LHCN-M2 (cell line): ENCODE measurements at places on chromosomes 7 and 10.

DNA sequence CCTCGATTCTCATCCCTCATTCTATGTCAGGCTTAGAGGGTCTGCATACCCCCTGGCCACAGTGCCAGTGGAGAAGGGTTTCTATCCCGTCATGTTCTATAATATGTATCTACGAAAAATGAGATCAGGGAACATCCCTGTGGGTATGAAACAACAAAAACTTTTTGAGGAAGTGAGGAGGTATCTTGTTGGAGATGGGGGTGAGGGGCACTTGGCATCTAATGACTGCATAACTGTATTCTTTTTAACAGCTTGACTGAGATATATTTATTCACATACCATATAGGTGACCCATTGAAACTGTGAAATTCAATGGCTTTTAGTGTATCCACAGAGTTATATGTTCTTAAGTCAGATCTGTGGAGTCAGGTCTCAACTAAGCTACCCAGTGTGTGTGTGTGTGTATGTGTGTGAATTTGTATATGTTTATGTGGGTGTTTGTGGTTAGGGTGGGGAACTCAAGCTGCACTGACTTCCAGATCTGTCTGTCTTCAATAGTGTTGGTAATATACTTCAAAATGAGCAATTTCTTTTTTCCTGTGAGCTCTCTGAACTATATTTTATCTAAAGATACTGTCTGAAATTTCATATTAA, 528.9 kb downstream of the CNTNAP2 start:
- DNase-seq, result no peak

DNA sequence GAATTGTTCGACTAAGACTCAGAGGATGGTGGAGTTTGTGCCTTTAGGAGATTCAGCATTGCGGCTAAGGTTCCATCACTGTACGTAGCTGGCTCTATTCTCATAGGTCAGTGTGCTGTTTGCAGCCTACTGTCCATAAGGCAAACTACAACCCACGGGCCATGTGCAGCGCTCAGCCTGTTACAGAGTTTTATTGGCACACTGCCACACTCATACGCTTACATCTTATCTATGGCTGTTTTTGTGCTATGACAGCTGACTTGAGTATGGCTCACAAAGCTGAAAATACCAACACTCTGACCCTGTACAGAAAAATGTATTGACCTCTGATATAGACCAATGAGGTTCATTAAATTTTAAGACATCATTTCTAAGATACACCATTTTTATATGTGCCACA, 114.5 kb downstream of the ARID5B start:
- no peak for DNase-seq

GRCh38 chr10:68829952-68830351, 2.6 kb downstream of the STOX1 start:
- no peak for DNase-seq

DNA sequence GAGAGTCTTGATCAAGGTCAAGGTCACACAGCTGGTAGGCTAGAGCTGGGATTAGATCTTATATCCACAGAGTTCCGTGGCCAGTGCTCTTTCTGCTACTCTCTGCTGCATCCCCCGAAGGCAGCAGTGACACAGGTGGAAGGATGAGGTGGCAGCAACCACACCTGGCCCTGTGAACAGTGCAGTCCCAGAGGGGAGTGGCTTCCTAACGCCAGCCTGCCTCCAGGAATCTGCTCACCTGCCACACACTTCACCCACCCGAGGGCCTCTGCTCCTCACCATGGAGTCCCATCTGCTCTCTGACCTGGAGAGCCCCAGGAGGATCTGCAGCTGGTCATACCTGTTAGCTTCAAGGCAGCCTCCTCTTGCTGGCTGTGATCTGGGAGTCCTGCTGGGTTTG, 484.2 kb downstream of the PLXNA4 start:
- DNase-seq, result no peak

DNA sequence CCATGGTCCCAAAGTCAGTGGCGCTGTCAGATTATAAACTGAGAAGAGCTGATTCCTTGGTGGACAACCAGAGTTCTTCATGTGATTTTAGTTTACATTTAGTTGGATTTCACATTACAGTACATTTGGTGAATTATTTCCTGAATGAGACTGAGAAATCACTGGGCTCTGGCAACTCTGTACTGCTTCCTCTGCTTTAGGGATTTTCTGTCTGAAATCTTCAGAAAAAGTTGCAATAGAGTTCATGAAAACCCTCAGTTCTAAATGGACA, 242.6 kb downstream of the BICC1 start:
- no peak for DNase-seq

- DNase-seq, result no peak
These were observed 22.4 kb upstream of the PPA1 start for GRCh38 chr10:70255329-70256299.

- DNase-seq, result no peak
These were observed 39.2 kb upstream of the COL1A2 start for GRCh38 chr7:94355454-94355853.

GRCh38 chr7:26326211-26326610, 34.5 kb downstream of the SNX10 start:
- DNase-seq, result no peak

DNA sequence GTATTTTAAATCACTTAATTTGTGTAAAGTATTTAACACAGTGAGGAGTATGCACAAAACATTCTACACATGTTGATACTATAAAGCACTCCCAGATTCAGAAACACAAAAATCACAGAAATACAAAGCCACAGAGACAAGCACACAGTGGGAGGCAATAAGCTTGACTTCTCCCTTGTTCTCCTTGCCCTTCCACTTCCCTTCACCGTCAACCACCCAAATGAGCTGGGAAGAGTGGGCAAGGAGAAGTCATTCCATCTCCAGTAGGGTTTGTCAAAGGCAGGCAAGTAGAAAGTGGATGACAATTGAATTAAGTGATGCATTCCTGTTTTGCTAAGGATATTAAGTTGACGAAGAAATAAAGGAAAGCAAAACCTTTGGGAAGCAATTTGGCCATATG, 4.2 kb upstream of the TMEM139 start:
- DNase-seq, result no peak

- no peak for DNase-seq
These were observed 796 bp downstream of the FBXL15 start for GRCh38 chr10:102421507-102421756.

GRCh38 chr7:116672596-116673456, 830 bp downstream of the MET start:
- DNase-seq, result peak; percentile 62

- DNase-seq, result peak; percentile 1
These were observed 161.2 kb downstream of the PCLO start for GRCh38 chr7:83001362-83002040.

DNA sequence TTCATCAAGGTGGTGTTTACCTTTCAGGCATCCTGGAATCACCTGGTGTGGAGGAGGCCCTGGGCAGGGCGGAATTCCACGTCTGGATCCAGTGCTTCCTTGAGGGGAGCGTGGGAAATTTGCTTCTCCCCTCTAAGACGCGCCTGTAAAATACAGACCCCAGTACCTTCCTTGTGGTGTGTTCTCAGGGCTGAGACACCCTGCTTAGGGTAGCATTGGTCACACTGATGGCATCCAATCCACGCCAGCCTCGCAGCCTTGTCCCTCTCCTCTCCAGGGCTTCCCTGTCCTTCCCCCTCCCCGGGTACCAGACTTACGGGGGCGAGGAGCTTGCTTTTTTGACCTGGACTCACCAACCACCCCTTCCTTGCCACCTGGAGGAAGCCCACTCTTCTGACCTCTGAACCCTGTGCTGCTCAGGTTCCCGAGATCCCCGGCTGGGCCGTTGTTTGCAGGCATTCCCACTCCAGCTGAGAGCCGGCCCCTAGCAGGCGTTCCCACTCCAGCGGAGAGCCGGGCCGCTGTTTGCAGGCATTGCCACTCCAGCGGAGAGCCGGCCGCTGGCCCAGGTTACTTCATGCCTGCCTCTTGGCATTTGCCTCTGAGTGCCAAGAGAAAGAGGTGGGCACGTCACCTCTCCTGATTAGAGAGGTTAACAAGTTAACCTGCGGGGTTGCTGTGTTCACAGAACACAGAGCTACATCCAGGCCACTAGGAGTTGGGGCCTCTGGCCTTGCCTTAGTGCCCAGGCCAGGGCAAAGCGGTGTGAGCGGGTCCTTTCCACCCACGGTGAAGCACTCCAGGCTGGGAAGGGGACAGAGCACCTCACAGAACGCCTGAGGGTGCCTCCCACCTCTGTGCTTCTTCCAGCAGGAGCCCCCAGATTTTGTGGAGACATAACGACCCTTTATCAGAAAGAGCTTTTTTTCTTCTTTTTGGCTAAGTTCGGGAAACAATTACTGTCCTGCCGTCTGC, 254.0 kb upstream of the PPP2R2D start:
- no peak for DNase-seq

GRCh38 chr7:112854169-112854568, 64.0 kb upstream of the TMEM168 start:
- no peak for DNase-seq

DNA sequence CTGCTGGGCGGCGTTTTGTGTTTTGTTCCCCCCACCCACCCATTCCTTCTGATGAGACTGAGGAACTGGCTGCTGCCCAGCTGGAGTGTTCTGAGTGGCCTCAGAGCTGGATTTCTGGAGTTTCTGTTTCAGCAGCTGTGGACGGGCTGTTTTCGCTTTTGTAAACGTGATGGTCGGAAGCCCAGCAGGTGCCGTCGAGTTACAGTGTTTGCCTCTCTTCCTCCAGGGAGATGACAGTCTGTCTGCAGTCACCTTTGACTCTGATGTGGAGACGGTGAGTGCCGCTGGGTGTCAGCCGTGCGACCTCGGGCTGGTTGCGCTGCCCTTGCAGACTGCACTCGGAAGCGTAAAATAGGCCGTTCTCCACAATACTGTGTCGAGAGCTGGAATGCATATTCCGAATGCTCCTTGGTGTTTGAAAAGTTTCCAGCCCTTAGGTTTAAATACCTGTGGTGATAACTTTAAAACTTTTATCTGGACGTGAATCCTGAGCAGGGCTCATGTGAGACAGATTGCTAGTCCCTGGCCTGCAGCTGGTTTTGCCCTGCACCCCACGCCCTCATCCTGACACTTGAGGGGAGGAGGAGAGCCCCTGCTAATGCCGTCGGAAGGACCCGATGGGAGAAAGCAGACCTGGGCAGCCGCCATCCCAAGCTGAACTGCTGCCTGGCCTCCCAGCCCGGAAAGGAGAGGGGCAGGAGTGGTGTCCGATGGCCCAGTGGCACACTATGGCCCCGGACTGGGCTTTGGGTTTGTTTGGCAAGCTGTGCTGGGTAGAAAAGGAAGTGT, 8.3 kb downstream of the IQCE start:
- DNase-seq, result no peak

GRCh38 chr10:71382028-71382427, 14.7 kb upstream of the CDH23 start:
- no peak for DNase-seq

- DNase-seq, result no peak
These were observed 44.1 kb downstream of the FBXW4 start for GRCh38 chr10:101650863-101651262.

- DNase-seq, result no peak
These were observed 175.4 kb downstream of the CDC14C start for GRCh38 chr7:49099587-49100326.

- no peak for DNase-seq
These were observed 56.0 kb downstream of the CAMK2B start for GRCh38 chr7:44269417-44269816.

GRCh38 chr7:139588632-139589031, 65.1 kb downstream of the CLEC2L start:
- DNase-seq, result peak; percentile 99

- DNase-seq, result no peak
These were observed 173.2 kb downstream of the PHTF2 start for GRCh38 chr7:77971726-77972125.

- peak; percentile 45 for DNase-seq
These were observed 384.5 kb downstream of the KCNMA1 start for GRCh38 chr10:77253147-77253545.

- DNase-seq, result peak; percentile 47
These were observed 97.1 kb downstream of the CREB5 start for GRCh38 chr7:28509251-28510025.

- peak; percentile 64 for DNase-seq
These were observed 43.7 kb downstream of the CPVL start for GRCh38 chr7:29102558-29103151.

DNA sequence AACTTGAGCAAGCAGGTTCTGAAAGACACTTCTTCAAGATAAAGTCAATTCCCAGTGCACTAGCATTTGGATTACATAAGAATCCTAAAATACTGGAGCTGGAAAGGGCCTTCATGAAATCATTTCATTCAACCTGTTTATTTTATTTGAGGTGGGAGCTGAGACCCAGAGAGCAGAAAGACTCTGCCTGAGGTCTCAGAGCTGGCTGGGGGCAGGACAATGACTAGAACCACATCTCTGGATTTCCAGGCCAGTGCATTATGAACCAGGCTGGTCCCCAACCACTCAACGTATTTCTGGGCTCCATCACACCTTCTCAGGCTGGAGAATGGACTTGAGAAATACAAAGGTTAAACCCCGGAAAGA, 8.4 kb downstream of the ANXA11 start:
- no peak for DNase-seq

- DNase-seq, result no peak
These were observed 163.5 kb upstream of the TCERG1L start for GRCh38 chr10:131475043-131475442.
